ENCODE measurements at places on chromosomes 12 and 14. TPM values are rescaled to one million over a fixed set of nuclear protein-coding genes. Genes with fewer than 3 reads are reported as not detected.

FIGNL2 gene
- total RNA-seq, result 0.40 TPM

ACSS3 gene
- total RNA-seq, result not detected

NANOG gene
- total RNA-seq, result not detected

RNASE2 gene
- total RNA-seq, result not detected

TAS2R19 gene
- total RNA-seq, result 4.2 TPM

DAO gene
- not detected for total RNA-seq

GRCh38 chr12:51976376-51977160 lies 25.1 kb downstream of the ACVR1B start:
- no peaks in the 10 kb centered on the region for H3K27me3 ChIP-seq
- peak overlapping the region; percentile 74 for H3K4me3 ChIP-seq
- peak overlapping the region; percentile 87 for H3K27ac ChIP-seq
- peaks cover 12% of the 10 kb centered on the region for H3K36me3 ChIP-seq
- no peak for DNase-seq

- no peak for DNase-seq
- H3K4me3 ChIP-seq, result no peak overlapping the region
- H3K27ac ChIP-seq, result no peak overlapping the region
- H3K27me3 ChIP-seq, result peaks cover 39% of the 10 kb centered on the region
- H3K36me3 ChIP-seq, result no peaks in the 10 kb centered on the region
- H3K4me1 ChIP-seq, result no peaks in the 10 kb centered on the region
These were observed 6.7 kb upstream of the SSPN start for GRCh38 chr12:26188641-26189040.

DNA sequence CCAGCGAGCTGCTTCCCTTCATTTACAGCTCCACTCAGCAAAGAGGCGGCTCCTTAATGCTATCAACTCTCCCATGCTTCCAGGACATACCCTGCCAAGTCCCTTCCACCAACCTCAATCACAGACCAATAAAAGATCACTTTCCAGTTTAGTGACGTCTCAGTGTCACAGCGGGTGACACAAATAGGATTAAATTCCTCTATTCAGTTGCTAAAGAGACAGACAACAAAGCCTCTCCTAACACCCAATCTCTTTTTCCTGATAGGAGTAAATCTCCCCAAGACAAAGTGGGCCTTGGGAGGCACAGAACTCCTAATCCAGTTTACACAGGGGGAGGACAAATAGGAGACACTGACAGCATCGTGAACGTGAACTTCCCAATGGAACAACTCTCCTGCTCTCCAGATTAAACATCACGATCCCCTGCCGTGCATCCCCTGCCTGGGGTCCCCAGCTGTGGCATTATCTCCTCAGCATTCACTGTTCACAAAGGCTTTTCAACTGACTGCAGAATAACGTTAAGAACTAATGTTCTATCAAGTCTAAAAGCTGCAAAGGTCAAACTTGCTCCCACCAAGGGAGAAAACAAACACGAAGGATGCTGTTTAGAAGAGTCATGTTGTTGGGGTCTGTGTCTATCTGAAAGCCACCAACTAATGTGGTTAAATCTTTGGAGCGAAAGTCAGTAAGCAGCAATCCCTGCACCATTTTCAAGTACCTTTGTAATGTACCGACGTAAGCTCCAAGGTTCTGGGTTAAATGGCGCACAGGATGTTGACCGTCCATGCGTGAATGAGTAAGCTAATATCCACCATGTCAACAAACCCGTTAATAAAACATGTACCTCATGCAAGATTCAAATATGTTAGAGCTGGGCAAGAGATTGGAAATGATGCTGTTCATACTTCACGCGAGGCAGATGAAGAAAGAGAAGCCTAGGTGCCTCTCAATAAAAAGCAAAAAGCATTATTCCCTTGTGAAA lies 31.5 kb downstream of the TMEM132D start:
- no peaks in the 10 kb centered on the region for H3K4me1 ChIP-seq
- H3K4me3 ChIP-seq, result no peak overlapping the region
- DNase-seq, result no peak
- no peak overlapping the region for H3K27ac ChIP-seq

DNA sequence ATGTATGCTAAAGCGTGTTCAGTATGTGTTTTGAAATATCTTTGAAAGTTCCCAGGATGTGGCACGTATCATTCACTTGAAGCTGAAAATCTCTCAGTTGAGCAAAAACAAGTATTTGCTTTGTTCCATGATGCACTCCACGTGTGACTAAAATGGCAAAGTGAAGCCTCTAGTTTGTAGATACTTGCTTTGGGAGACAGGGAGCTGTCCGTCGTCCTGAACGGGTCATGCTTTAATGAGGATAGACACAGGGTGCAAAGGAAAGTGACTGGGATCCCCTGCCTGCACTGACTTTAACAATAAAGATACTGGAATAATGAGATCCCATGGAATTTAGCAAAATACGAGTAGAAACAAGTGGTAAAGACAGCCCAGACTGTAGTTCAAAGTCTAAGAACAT lies 991.4 kb downstream of the NRXN3 start:
- no peak overlapping the region for H3K4me3 ChIP-seq
- no peaks in the 10 kb centered on the region for H3K27me3 ChIP-seq
- H3K4me1 ChIP-seq, result no peaks in the 10 kb centered on the region
- peaks cover 6% of the 10 kb centered on the region for H3K36me3 ChIP-seq
- no peak overlapping the region for H3K27ac ChIP-seq

DNA sequence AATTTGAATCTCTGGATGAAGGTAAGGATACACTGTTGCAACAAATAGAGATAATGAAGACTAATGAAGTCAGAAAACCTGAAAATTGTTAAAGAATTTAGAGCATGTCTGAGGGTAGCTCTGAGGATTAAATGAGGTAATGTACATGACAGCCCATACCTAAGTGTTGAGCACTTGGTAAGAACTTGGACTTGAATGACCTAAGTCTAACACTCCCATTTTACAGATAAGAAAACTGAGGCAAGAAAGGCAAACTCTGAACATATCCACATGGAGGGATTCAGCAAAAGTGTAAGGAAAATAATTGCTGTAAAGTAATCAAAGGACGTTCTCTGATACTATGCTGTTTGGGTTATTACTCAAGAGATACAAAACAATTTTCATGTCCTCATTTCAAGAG lies 29.0 kb downstream of the PTPRB start:
- H3K36me3 ChIP-seq, result peaks cover 5% of the 10 kb centered on the region
- peaks cover 12% of the 10 kb centered on the region for H3K4me1 ChIP-seq
- no peak for DNase-seq
- H3K27me3 ChIP-seq, result peaks cover 8% of the 10 kb centered on the region
- no peak overlapping the region for H3K4me3 ChIP-seq
- H3K27ac ChIP-seq, result no peak overlapping the region

GRCh38 chr12:39344926-39345325 lies 98.0 kb downstream of the KIF21A start:
- H3K4me3 ChIP-seq, result no peak overlapping the region
- H3K4me1 ChIP-seq, result peaks cover 7% of the 10 kb centered on the region
- H3K36me3 ChIP-seq, result peaks cover 8% of the 10 kb centered on the region
- no peak overlapping the region for H3K27ac ChIP-seq
- DNase-seq, result no peak
- no peaks in the 10 kb centered on the region for H3K27me3 ChIP-seq

DNA sequence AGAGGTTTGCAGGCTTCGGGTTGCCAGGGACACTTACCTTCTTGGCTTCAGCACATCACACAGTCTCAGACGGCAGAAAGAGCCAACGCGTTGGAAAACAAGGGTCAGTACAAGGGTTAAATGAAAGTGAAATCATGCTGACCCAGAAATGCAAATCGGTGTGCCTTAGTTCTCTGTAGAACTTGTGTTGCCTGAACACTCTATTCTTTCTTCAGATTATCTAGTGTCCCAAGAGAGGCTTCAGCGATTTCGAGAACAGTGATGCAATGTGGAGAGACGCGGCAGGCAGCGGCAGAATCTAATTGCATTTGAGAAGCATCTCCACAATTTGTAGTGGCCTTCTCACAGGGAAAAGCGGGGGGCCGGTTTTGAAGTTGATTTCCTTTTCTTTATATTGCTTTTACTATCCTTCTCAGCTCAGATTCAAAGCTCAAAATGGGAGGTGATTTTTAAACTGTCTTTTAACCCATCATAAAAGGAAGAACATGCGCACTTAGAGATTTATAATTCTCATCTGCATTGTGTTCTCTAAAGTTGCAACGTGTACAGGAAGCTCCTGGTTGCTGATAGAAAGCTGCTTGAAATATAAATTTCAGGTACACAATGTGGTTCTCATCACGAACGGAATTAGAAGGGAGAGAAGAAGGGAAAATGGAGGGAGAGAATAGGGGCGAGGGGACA lies 67.8 kb upstream of the EGLN3 start:
- peaks cover 15% of the 10 kb centered on the region for H3K4me1 ChIP-seq
- H3K36me3 ChIP-seq, result no peaks in the 10 kb centered on the region
- H3K27me3 ChIP-seq, result peaks cover 8% of the 10 kb centered on the region
- DNase-seq, result no peak

DNA sequence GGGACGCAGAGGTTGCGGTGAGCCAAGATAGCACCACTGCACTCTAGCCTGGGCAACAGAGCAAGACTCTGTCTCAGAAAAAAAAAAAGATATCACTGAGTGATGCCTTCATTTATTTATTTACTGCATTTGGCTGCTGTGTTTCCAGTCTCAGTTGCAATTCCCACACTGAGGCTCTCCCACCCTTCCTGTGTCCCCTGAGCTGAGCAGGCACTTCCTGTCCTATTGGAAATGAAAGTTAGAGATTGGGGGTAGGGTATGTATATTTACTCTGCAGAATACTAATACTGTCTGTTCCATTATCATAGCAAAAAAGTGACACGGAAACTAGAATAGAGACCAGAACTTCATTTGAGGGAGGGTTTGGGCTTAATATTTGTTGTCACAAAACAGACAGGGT lies 1.6 kb upstream of the RBMS2 start:
- no peaks in the 10 kb centered on the region for H3K36me3 ChIP-seq
- no peak for DNase-seq
- H3K27me3 ChIP-seq, result no peaks in the 10 kb centered on the region
- H3K27ac ChIP-seq, result no peak overlapping the region
- no peak overlapping the region for H3K4me3 ChIP-seq

DNA sequence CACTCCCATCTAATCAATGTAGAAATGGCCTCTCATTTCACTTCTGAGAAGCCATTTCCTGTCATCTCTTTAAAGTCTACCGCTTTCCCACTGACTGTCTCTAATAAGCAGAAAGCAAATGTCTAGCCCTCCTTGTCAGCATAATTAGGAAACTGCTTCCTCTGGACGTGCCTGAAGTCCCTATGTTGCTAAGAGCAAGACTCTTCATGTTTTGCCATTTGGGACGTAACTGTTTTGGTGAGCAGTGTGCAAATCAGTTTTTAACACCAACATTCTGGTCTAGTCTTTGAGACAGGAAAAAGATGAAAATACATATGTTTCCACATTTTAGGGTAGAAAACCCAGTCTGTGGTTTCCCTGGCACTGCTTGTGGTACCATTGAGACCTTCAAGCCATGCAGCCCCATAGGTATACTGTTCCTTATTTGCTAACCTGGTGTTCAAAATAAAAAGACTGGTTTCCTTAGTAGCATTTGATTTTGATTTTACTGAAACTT lies 22.2 kb downstream of the IFNG start:
- no peaks in the 10 kb centered on the region for H3K27me3 ChIP-seq
- DNase-seq, result no peak
- peak overlapping the region; percentile 97 for H3K27ac ChIP-seq
- H3K4me1 ChIP-seq, result peaks cover 70% of the 10 kb centered on the region
- peaks cover 34% of the 10 kb centered on the region for H3K36me3 ChIP-seq

DNA sequence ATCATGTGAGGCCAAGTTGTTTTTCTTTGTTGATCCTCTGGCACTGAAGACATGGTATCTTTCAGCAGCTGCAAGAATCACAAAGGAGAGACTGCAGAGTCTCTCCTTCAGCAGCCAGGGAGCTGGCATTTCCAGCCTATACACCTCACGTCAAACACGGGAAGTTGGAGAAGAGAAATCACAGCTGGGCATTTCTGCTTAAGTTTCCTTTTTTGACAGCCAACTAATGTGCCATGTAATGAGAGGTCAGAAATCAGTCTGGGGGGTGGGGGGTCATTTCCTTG lies 28.3 kb downstream of the PHLDA1 start:
- no peaks in the 10 kb centered on the region for H3K27me3 ChIP-seq
- peaks cover 16% of the 10 kb centered on the region for H3K4me1 ChIP-seq
- H3K27ac ChIP-seq, result no peak overlapping the region

DNA sequence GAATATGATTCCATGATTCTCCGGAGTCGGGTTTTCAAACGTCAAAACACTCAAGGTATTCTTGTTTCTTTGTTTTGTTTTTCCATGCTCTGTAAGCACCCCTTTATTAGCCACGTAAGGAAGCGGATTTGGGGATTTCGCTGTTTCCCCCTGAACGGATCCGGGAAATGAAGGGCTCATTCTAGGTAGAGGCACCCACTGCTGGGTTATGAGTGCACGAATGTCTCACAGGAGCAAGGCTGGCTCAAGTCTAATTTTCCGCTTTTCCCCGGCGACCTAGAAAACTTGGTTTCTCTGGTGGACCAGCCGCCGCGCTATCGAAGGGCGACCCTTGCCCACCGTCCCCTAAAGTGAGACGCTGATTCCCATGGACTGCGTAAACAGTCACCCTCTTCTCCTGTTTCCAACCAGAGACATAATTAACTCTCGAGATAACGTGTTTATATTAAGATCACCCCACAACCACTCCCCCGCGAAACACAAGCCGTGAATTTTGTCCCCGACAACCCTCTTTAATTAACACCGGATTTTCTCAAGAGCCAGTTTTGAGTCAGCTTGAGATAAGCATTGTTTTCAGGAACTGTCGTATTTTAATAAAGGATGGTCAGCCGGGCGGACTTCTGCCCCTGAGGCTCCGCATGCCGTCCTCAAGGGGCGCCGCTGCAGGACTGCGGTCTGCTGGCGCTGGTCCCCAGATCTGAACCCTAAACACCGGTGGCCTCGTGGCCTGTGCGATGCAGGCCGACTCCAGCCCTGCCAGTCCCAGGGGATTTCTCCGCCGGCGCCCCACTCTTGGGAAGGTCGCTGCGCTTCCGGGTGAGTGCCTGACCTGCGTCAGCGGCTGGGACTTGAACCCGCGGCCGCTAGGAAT lies 515 bp upstream of the ABCC9 start:
- peaks cover 48% of the 10 kb centered on the region for H3K27me3 ChIP-seq

DNA sequence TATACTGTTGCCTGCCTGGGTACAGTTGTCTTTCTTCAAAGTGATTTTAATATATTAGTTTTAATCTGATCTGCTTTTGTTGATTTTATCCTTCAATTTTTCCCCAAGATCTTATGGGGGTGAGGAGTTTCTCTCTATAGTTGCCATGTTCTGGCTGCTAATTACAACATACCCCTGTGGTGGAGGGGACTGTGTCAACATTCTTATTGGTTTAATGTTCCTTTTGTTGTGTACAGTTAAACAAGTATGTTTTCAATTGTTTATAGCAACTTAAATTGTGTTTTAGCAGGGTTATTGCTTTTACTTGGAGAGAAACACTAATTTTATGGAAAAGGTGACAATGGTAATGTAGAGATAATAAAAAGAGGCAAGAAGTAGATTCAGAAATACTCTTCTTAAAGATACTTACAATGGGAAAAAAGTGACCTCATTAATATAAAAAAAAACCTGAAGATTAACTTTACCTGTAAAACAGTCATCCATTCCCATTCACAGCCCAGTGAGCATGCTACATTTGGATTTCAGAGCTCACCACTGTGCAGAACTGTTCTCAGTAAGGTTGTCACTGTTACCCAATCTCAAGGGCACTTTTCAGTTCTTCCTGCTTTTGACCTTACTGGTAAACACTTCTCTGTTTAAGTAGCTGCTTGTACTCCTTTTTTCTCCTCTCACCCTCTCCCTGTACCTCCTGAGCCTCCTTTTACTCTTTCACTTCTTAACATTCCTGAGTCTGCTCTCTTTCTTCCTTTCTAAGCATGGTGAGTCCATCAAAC lies 8.1 kb upstream of the LRRK2 start:
- DNase-seq, result no peak
- H3K4me1 ChIP-seq, result no peaks in the 10 kb centered on the region
- no peaks in the 10 kb centered on the region for H3K36me3 ChIP-seq
